Coronary artery (tissue), 2 donors: ENCODE measurements at places on chromosomes 5 and 9.

GRCh38 chr5:127136908-127137307, 63.6 kb upstream of the C5orf63 start:
- no peak for DNase-seq

- DNase-seq, result no peak
Observed at GRCh38 chr9:129650680-129651235, 8.8 kb upstream of the ASB6 start.

- no peak for DNase-seq
Observed at GRCh38 chr9:115411993-115412452, 294.1 kb upstream of the TNC start.

GRCh38 chr9:130183133-130183762, 11.0 kb downstream of the NCS1 start:
- peak; percentile 90 for DNase-seq

- DNase-seq, result no peak
Observed at GRCh38 chr9:105329719-105330062, 85.2 kb downstream of the SLC44A1 start.
